ENCODE measurements at places on chromosomes 1 and 21.

GRCh38 chr1:86521522-86521891 is 25.4 kb upstream of the CLCA4 start:
- DNase-seq, result no peak

DNA sequence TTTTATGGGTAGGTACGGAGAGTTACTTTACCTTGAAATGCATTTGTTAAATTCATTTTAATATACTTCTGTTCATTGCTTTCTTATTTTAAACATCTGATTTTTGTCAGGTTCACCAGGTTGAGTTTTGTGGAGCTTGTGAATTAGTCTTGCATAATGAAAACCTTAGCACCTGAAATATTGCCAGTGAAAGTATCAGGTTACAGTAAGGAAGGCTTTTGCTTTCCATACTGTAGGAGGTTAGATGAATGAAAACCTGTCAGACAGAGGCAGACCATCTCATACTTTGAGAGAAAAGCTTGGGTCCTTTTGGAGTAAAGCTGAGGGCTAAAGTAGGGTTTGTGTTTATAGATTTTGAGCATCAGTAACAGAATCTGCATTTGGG is 34.7 kb downstream of the THRAP3 start:
- DNase-seq, result no peak

GRCh38 chr1:18149027-18149641 is 41.5 kb downstream of the IGSF21 start:
- no peak for DNase-seq

DNA sequence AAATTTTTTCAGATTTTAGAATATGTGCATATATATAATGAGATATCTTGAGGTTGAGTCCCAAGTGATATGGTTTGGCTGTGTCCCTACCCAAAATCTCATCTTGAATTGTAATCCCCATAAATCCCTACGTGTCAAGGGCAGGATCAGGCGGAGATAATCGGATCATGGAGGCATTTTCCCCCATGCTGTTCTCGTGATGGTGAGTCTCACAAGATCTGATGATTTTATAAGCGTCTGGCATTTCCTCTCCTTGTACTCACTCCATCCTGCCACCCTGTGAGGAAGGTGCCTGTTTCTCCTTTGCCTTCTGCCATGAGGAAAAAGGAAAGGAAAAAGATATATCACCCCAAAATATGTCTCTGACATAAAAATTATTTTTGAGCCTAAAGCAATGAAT is 64.6 kb downstream of the TOR3A start:
- DNase-seq, result no peak

GRCh38 chr1:68015369-68015768 is 35.1 kb downstream of the DIRAS3 start:
- DNase-seq, result no peak

- no peak for DNase-seq
Measured at GRCh38 chr21:39350094-39351005, 1.5 kb upstream of the HMGN1 start.

DNA sequence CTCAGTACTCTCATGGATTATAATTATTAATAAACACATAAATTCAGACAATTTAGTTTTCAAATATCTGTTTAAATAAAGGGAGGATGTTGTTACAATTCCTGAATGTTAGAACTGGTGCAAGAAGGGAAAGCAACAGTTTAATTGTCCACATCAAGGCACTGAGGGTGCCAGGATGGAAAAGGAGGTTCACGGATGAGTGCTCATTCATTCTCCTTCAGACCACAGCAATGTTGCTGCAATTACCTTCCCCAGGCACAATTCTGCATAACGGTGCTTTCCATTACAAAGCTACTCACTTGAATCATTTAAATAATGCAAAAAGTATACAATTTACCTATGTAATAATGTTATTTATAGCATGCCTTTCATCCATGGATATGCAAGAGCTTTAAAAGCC is 52.3 kb upstream of the COG2 start:
- no peak for DNase-seq
